Astrocyte of the cerebellum (primary cell): ENCODE measurements at places on chromosomes 13 and 19.
A peak's percentile ranks its signal among the peaks of the same experiment; 100 is the strongest.

DNA sequence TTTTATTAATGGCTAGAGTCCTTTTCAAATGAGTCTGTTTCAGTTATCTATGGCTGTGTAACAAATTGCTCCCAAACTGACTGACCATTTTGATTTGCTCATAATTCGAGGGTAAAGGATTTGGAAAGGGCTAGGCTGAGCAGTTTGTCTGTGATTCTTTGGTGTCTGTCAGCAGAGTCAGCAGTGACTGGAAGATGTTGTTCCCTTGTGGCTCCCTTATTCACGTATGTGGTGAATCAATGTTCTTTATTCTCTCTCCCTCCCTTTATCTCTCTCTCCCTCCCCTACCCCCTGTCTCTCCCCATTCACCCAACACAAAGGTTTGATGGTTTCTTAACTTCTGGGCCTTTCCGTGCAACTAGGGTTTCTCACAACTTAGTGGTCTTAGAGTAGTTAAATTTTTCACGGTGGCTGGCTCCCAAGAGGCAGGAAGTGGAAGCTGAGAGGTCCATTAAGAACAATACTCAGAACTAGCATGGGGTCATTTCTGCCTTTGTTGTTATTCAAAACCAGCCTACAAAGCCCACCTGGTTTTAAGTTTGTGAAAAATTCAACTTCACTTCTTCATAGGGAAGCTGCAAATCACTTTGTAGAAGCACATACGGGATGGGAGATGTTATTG is 772.5 kb upstream of the SLITRK1 start:
- no peak for DNase-seq

- no peak for DNase-seq
These were observed 513 bp downstream of the MIER2 start for GRCh38 chr19:343941-344624.

DNA sequence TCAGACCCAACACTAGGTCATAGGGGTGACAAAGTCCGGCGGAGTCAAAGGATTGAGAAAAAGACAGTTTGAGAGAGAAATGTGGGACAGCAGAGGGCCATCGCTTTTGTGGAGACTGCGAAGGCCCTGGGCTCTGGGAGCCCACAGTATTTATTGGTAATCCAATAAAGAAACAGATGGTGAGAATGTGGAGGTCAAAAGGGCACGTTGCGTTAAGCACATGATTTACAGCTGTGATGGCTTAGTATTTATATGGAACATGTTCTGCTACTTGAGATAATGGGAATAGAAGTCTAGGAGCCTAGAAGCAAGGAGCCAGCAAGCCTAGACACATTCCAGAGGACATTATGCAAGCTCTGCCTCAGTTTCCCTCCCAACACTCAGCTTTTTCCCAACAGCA is 2521.1 kb downstream of the PCDH9 start:
- DNase-seq = no peak

- no peak for DNase-seq
These were observed 117.7 kb downstream of the KCNRG start for GRCh38 chr13:50132904-50133357.

GRCh38 chr13:48939728-48940127 is 36.0 kb upstream of the FNDC3A start:
- no peak for DNase-seq

- DNase-seq = no peak
These were observed 60.5 kb downstream of the MAP4K1 start for GRCh38 chr19:38557205-38557799.

- no peak for DNase-seq
These were observed 277.7 kb upstream of the ZNF507 start for GRCh38 chr19:32067685-32068084.

GRCh38 chr19:28521614-28522544 is 691.1 kb downstream of the UQCRFS1 start:
- DNase-seq = no peak

- DNase-seq = no peak
These were observed 216 bp downstream of the SH2D3A start for GRCh38 chr19:6767081-6767356.

- no peak for DNase-seq
These were observed 536.4 kb downstream of the IRS2 start for GRCh38 chr13:109249780-109250528.

GRCh38 chr13:98427331-98427995 is 149.4 kb downstream of the STK24 start:
- DNase-seq = no peak

- no peak for DNase-seq
These were observed 5.9 kb downstream of the PAF1 start for GRCh38 chr19:39384839-39385568.

DNA sequence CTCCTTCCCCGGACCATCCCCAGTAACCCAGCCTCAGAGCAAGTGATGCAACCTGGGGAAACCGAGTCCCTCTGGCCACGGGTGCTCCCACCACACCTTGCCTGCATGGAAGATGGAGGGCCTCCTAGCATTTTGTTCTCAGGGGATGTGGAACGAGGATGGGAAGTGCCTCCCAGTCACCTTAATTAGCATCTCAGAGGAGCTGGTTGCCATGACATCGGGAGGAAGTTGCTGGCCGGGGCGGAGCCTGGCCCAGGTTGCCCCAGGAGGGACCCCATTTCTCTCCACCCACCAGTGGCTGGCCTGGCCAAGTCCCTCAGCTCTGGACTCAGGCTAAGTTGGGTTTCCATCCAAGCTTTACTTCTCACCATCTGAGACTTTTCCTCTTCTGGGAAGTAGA is 24.1 kb upstream of the PTPRS start:
- DNase-seq = no peak

DNA sequence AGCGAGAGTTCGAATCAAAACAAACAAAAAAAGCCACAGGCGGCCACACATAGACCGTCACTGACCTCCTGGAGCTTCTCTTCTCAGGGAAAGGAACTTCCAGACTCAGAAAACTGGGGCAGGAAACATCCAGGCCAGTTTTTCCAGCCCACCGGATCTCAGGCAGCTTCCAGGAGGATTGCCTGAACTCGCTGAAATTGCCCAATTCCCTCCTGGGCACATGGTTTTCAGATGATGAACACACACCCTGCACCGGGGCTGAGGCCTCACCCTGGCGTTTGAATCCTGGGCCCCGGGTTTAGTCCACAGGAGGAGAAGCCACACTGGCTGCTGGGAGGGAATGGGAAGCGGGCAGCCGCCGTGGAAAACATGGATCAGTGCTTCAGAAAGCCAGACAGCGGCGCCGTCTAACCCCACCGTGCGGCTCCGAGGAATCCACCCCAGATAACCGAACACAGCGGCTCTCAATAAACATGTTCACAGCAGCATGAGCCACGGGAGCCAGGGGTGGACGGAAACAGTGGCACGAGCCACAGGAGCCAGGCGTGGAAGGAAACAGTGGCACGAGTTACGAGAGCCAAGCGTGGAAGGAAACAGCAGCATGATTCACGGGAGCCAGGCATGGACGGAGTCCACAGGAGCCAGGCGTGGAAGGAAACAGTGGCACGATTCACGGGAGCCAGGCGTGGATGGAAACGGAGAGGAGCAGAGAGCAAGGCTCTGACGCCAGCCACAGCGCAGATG is 18.2 kb upstream of the PTBP1 start:
- DNase-seq = peak; percentile 76

DNA sequence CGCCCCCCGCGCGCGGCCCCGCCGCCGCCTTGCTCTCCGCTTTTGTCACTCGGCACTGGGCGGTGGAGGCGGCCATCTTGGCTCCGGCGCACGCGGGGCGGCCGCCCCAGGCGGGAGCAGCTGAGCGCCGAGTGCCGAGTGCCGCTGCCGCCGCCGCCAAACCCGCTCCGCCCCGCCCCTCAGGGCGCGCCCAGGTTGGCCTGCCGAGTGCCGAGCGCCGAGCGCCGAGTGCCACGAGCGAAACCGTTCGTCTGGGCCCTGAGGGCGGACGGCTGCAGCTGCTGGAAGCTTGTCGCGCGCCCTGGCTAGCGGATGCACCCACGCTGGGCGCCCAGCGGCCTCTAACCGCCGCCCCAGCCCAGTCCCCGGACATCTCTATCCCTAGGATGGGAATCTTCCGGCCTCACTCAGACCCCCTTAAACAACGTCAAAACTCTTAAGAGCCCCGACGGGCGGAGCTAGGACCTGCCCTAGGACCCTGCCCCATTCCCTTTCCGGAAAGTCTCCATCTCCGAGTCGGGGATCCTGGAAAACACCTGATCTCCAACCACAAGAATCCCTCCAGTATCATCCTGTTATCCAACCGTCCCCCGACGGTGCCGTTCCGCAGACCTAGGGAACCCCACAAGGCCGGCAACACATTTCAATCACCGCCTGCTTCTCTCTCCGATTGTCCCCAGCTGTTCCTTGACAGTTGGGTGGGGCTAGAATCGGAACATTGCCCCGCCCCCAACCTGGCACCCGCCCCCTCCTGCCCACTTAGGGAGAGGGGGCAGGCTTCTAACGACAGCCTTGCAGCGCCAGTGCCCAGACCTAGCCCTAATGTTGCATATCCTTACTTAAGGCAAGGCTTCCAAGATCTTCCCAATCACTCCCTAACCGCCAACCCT is 14.1 kb upstream of the AKAP8L start:
- DNase-seq = peak; percentile 57

DNA sequence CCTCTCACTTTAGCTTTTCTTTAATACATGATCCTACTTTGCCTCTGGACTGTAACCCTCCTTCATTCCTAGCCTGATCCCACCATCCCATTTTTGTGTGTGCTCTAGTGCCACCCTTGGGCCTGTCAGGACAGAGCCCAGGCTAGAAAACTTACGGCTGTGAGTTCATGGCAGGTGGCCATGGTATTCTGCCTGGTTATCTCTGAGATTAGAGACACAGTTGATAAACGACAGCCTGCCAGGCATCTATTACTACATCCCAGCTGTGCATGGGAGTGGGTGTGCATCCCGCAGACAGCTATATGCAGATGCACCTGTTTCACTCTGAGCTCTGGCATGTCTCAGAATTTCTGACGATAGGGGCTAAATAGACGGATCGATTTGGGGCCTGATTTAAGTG is 110.9 kb downstream of the HS6ST3 start:
- no peak for DNase-seq

- DNase-seq = no peak
These were observed 36.6 kb downstream of the MUC16 start for GRCh38 chr19:8973501-8974091.

DNA sequence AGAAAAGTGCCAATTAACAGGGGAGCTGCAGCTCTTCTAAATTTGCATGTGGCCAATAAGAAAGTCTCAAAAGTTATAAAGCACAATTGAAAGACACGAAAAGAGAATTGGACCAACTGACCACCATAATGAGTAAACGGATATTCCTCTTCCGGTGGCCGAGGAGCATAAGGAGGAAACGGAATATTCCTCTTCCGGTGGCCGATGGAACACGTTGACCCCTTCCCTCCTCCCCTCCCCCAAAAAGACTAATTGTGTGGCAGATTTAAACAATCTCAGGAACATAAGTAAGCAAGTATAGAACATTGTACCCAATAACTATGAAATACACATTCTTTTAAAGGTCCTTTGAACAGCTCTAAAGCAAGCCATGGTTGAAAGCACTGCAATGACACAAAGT is 41.2 kb upstream of the TUBGCP3 start:
- DNase-seq = no peak

GRCh38 chr19:39080431-39080830 is 3.7 kb upstream of the ACP7 start:
- no peak for DNase-seq

- DNase-seq = no peak
These were observed 173.5 kb downstream of the DNAJC15 start for GRCh38 chr13:43196750-43197370.

DNA sequence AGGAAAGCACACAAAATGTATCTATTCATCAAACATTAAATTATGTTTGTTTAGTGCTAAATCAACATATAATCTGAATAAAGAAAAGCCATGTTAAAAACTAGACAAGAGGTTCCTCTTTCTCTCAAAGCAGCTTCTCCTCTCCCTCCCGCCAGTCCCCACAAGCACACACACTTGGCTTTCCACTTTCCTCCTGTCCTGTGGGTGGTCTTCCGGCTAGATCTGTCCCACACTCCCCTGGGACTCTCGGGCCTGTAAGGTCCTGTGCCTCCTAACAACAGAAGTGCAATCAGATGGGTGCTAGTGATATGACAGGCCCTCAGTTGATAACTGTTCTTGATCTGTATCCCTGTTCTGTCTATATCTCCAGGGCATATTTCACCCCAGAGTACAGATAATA is 45.6 kb upstream of the RAP2A start:
- DNase-seq = no peak

DNA sequence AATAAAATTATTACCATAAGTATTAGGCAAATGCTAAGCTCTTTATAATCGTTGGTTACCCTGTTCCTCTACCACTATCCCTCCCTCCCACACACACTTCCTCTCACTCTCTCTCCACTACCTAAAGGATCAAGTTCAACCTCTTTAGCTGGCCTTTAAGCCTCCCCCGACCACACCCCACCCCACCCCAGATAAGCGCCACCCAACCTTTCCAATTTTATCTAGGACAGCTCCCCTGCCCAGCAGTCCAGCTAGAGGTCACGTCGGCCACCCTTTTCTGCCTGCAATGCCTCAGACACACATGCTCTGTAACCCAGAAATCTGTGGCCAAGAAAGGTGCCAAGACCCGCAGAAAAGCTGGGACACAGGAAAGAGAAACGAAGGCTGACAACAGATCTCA is 1.1 kb downstream of the LYPD4 start:
- DNase-seq = no peak

DNA sequence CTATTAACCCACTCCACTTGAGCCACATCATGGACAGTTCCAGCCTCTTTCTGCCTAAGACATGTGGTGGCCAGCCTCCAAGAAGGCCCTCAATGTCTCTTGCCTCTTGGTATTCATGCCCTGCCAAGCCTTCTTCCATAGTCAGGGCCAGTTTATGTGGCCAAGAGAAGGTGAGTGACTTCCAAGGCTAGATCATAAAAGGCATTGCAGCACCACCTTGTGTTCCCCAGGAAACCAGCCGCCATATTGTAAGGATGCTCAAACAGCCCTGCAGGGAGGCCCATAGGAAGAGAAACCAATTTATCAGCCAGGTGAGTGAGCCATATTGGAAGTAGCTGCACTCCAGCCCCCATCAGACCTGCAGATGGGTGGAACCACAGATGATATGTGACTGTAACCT is 12.3 kb upstream of the DNMT1 start:
- no peak for DNase-seq

GRCh38 chr13:81058211-81058915 is 717.4 kb upstream of the SPRY2 start:
- DNase-seq = no peak

- DNase-seq = peak; percentile 62
These were observed 1.5 kb downstream of the MYADM start for GRCh38 chr19:53868892-53869804.

DNA sequence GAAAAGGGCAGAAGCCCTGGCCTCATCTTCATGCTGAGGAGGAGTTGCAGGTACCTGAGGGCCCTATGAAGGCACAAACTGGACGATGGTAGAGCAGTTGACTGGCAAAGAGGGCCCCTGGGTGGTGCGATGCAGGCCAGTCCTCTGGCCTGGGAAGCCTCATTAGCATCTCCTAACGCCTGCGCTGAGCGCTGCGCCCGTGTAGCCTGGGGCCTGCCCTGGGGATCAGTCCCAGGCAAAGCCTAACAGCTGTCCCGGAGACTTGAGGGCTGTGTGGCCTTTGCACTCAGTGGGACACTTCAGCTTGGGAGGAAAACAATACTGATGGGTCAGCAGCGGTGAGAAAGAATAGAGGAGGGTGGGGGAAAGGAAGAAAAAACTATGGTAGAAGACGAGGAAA is 187.7 kb downstream of the RAP2A start:
- no peak for DNase-seq
